ENCODE measurements at places on chromosomes 7 and 10.

DNA sequence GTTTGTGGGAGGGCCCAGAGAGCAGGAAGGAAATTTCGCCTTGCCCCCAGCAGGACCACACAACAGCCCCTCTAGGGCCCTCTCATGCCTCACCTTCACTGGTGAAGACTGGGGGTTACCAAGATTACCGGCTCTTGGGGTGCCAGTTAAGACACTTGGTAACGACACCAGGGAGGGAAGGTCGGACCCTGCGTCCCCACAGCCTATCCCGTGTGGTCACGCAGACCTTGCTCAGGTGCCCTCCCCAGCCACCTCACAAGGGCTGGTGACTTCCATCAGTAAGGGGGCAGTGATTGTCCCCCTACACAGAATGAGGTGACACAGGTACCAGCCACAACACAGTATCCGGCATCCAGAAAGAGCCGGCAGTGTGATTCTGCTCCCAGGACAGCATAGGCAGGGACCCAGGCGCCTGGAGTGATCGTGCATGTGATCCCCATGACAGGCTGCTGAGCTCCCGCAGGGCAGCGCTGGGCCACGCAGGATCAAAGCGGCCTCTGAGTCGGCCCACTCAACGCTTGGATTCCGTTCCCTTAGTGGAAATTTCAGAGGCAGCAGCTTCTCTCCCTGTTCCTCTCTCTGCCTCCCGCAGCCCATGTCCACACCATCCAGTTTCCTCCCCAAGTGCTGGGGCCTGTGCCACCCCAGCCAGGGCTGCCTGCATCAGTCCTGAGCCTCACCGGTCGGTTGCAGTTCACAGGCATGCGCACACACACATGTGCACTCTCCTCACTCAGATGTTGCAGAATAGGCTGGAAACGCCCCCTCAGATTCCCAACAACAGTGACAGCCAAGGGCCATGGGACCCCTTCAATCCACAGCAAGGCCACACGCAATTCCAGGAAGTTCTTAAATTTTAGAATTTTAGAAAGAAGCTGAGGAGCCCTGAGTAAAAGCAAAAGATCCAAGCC is 35.8 kb downstream of the CAMK2B start:
- no peak for DNase-seq

- no peak for DNase-seq
Observed at GRCh38 chr10:128631801-128632241, 505.6 kb upstream of the MKI67 start.

- no peak for DNase-seq
Observed at GRCh38 chr7:130489140-130489983, 2.5 kb upstream of the MEST start.

GRCh38 chr10:2936816-2937215 is 130.5 kb upstream of the PFKP start:
- DNase-seq = no peak

- DNase-seq = no peak
Observed at GRCh38 chr7:83930262-83930661, 264.3 kb downstream of the SEMA3A start.

DNA sequence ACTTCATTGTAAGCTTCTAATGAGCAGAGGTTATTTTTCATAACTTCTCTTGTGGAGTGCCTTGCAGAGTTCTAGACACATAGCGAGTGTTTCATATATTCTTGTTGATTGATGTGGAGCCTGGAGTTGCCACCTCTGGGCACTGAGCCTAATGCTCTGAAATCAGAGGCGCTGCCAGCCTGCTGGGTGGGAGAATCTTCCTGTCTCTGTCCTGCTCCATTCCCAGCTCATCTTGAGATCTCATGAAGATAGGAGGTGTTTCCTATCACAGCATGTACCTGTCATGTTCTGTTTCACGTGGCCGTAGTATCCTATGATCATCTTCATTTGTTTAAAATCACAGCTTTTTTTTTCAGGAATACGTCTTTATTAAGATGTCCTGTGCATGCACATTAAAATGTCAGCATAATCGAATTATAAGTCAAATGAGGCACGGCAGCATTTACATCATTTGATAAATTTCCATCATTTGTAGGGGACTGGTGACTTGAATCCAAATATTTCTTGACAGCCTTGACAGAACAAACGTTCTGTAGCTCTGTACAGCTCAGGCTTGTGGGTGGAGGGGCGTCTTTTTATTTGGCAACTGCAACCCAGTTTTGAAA is 393.0 kb downstream of the PHTF2 start:
- no peak for DNase-seq

- DNase-seq = no peak
Observed at GRCh38 chr10:99115703-99116102, 119.9 kb downstream of the HPSE2 start.

GRCh38 chr10:73802276-73802991 is 9.0 kb downstream of the NDST2 start:
- DNase-seq = no peak

DNA sequence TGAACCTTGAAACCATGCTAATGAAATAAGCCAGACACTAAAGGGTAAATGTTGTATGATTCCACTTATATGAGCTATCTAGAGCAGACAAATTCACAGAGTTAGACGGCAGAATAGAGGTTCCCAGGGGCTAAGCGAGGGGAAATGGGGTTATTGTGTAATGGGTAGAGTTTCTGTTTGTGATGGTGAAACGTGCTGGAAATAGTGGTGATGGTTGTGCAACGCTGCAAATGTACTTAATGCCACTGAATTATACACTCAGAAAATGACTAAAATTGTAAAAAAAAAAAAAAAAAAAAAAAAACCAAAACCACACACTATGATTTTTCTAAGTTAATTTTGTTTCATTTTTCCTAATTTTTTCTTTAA is 30.0 kb downstream of the SFXN4 start:
- DNase-seq = no peak
